Endothelial cell of umbilical vein (primary cell): ENCODE measurements at places on chromosomes 5 and 9.

DNA sequence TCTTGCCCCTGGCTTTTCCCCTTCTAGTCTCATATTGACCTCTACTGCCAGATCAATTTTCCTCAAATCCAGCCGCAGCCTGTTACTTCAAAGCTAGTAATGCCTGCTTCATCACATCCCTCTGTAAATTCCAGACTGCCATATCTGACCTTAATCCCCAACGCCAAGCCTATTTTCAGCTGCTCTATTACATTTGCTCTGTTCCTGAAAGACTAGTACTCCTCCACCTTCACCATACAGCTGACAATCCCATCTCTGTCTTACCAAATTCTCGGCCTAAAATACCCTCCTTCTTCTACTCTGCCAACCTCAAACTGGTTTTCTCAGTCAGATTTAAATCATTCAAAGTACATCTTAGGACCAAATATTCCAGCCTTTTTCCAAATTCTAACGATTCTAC, 420.2 kb downstream of the RAB3C start:
- no peaks in the 10 kb centered on the region for H3K4me1 ChIP-seq
- no peak for DNase-seq
- H3K27ac ChIP-seq, result no peak overlapping the region
- H3K36me3 ChIP-seq, result no peaks in the 10 kb centered on the region
- H3K27me3 ChIP-seq, result peaks cover 1% of the 10 kb centered on the region
- H3K4me3 ChIP-seq, result no peak overlapping the region

- H3K4me1 ChIP-seq, result no peaks in the 10 kb centered on the region
- no peak overlapping the region for H3K4me3 ChIP-seq
- H3K27me3 ChIP-seq, result peaks cover 7% of the 10 kb centered on the region
Observed at GRCh38 chr5:172466062-172466461, 11.7 kb upstream of the SH3PXD2B start.

- no peaks in the 10 kb centered on the region for H3K36me3 ChIP-seq
- no peaks in the 10 kb centered on the region for H3K27me3 ChIP-seq
- no peak overlapping the region for H3K27ac ChIP-seq
- DNase-seq, result no peak
Observed at GRCh38 chr5:178429156-178429468, 161.1 kb downstream of the COL23A1 start.

DNA sequence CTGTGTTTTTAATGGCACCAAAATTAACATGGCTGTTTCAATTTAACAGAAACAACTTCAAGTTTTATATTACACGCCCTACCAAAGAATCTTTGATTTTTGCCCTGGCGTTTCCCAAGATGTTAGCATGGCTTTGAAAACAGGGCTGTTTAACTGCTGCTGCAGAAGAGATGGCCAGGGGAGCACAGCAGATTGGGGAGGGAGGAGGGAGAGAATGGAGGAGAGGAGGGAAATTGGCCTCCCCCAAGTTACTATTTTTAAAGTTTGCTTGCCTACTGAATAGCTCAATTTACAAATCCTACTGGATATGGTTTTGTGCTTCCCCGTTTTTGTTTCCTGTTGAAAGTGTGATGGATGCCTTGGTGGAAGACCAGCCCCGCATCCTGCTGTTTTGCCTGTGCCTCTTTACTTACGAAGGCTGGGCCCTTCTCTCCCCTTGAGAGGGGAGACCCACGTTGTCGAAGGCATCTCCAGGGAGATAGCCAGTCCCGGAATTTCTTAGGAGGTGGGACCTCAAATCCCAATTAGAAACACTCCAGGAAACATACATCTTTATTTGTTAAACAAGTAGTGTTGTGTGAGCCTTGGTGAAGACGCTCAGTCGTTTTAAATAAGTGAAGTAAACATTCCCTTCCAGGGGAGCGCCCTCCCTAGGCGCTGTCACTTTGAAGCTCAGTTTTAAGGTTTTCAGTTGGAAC, 98.6 kb downstream of the AOPEP start:
- no peak for DNase-seq
- no peaks in the 10 kb centered on the region for H3K27me3 ChIP-seq
- H3K36me3 ChIP-seq, result no peaks in the 10 kb centered on the region
- no peak overlapping the region for H3K4me3 ChIP-seq
- H3K4me1 ChIP-seq, result peaks cover 14% of the 10 kb centered on the region

DNA sequence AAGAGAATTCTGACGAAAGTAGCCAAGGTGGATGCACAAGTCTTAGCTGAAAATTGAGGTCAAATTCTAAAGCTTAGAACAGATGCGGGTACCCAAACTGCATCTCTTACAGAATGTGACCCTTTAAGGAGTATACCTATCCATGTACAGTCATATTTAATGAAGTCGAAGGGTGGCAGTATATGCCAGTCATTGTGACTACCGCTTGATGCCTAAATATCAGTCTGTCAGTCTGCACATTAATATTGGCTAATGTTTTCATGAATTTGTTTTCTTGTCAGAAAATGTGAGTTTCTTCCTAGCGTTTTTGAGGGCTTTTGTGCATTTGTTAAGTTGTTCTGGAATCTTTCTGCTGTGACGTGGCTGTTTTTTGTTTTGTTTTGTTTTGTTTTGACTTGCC, 264.5 kb upstream of the ELAVL2 start:
- no peak overlapping the region for H3K27ac ChIP-seq
- H3K36me3 ChIP-seq, result no peaks in the 10 kb centered on the region
- H3K4me3 ChIP-seq, result no peak overlapping the region
- DNase-seq, result no peak
- H3K4me1 ChIP-seq, result no peaks in the 10 kb centered on the region

GRCh38 chr9:134455934-134456755, 129.9 kb downstream of the RXRA start:
- no peak overlapping the region for H3K4me3 ChIP-seq
- peak overlapping the region; percentile 99 for H3K27ac ChIP-seq
- no peaks in the 10 kb centered on the region for H3K36me3 ChIP-seq
- peaks cover 19% of the 10 kb centered on the region for H3K4me1 ChIP-seq
- DNase-seq, result peak; percentile 96

DNA sequence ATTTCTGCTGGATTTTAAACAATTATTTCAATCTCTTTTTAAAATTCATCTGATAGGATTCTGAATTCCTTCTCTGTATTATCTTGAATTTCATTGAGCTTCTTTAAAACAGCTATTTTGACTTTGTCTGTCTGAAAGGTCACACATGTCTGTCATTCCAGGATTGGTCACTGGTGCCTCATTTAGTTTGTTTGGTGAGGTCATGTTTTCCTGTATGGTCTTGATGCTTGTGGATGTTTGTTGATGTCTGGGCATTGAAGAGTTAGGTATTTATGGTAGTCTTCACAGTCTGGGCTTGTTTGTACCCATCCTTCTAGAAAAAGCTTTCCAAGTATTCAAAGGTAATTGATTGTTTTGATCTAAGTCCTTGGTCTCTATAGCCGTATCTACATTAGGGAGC, 39.1 kb downstream of the DENND4C start:
- H3K4me3 ChIP-seq, result no peak overlapping the region
- H3K4me1 ChIP-seq, result peaks cover 2% of the 10 kb centered on the region
- no peaks in the 10 kb centered on the region for H3K36me3 ChIP-seq
- no peak overlapping the region for H3K27ac ChIP-seq

DNA sequence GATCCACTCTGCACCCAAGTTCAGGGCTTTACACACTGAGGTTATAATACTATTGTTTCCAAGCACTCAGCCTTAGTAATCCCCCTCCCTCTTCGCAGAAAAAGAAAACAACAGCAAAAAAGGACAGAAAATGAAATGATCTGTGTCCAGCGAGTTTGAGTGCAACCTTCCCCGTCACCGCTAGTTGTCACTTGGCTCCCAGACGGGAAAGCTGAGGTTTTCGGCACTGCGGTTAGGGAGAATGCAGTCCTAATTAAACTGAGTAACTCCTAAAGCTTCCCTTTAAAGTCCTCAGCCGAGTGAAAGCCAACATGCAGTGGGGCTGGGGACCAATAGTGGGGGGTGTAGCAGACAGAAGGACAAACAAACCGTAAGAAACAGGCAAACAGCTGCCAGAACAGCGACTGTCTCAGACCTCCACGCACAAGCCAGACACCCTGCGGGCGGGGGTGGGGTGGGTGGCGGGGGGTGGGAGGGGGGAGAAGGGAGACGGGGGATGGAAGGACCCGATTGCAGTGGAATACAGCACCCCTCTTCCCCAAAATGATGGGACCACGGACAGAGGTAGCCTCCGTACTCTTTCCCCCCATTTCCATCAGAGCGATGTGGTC, 680 bp downstream of the GLRA1 start:
- H3K4me3 ChIP-seq, result no peak overlapping the region
- H3K27me3 ChIP-seq, result no peaks in the 10 kb centered on the region
- no peaks in the 10 kb centered on the region for H3K36me3 ChIP-seq
- H3K27ac ChIP-seq, result no peak overlapping the region
- no peak for DNase-seq
- H3K4me1 ChIP-seq, result no peaks in the 10 kb centered on the region

GRCh38 chr9:79237861-79238260, 333.9 kb upstream of the TLE4 start:
- no peaks in the 10 kb centered on the region for H3K4me1 ChIP-seq
- no peak for DNase-seq
- peaks cover 3% of the 10 kb centered on the region for H3K27me3 ChIP-seq

GRCh38 chr5:69209602-69210001, 20.2 kb downstream of the CENPH start:
- H3K4me3 ChIP-seq, result no peak overlapping the region
- H3K27me3 ChIP-seq, result no peaks in the 10 kb centered on the region
- no peak overlapping the region for H3K27ac ChIP-seq
- no peaks in the 10 kb centered on the region for H3K36me3 ChIP-seq

- no peaks in the 10 kb centered on the region for H3K36me3 ChIP-seq
- peaks cover 1% of the 10 kb centered on the region for H3K27me3 ChIP-seq
- peak overlapping the region; percentile 68 for H3K27ac ChIP-seq
Observed at GRCh38 chr9:83622433-83622938, 457 bp upstream of the IDNK start.

DNA sequence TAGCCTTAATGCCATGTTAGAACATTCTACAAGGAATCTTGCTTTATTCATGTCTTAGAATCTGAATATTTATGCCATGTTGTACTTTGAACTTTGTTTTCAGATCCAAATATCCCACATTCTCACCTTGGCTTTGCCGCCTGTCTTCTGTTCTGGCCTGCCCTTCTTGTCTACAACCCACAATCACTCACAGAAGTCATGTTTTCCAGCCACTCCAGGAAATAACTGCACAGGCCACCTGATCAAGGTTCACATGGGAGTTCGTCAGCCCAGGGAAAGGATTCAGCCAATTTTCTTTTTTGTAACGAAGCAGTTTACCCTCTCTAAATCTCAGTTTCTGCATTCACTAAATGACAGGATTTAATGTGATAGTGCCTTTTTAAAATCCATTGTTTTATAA, 70.5 kb downstream of the JAKMIP2 start:
- no peaks in the 10 kb centered on the region for H3K4me1 ChIP-seq
- no peaks in the 10 kb centered on the region for H3K36me3 ChIP-seq
- no peak overlapping the region for H3K27ac ChIP-seq
- no peak for DNase-seq
- H3K4me3 ChIP-seq, result no peak overlapping the region

GRCh38 chr5:38720554-38721361, 125.1 kb upstream of the OSMR start:
- no peaks in the 10 kb centered on the region for H3K36me3 ChIP-seq
- DNase-seq, result no peak
- no peaks in the 10 kb centered on the region for H3K4me1 ChIP-seq
- no peaks in the 10 kb centered on the region for H3K27me3 ChIP-seq

DNA sequence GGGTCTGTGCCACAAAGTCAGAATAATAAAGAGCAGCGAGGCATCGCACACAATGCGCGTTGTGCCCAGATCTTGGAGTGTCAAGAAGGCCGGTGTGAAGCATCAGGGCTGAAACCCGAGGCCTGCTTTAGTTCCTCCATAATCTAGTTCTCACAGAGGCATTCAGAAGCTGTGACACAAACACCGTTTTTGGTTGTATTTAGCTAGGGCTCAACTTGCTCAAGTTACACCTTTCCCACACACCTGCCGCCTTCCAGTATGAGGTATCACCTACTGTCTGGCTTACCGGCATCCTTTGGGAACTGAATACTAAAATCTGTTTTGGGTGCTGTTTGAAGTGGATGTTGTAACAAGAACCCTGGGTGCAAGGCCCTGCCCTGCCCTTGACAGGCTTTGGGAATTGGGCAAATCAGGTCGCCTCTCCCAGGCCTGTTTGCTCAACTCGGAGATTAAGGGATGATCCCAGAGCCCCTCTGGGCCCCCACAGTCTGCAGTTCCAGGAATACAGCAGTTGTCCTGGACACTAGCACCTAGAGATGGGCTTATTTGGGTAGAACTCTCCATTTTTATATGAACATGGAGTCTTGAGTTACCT, 27.0 kb downstream of the SLC25A25 start:
- peaks cover 40% of the 10 kb centered on the region for H3K4me1 ChIP-seq
- H3K36me3 ChIP-seq, result no peaks in the 10 kb centered on the region
- no peak overlapping the region for H3K4me3 ChIP-seq
- H3K27me3 ChIP-seq, result no peaks in the 10 kb centered on the region

- peak overlapping the region; percentile 36 for H3K27ac ChIP-seq
- peaks cover 42% of the 10 kb centered on the region for H3K36me3 ChIP-seq
- peak; percentile 86 for DNase-seq
- H3K4me3 ChIP-seq, result no peak overlapping the region
- H3K4me1 ChIP-seq, result peaks cover 21% of the 10 kb centered on the region
Observed at GRCh38 chr5:151037561-151038411, 17.4 kb downstream of the GPX3 start.

GRCh38 chr5:6730407-6730806, 17.2 kb downstream of the TENT4A start:
- peaks cover 41% of the 10 kb centered on the region for H3K4me1 ChIP-seq
- DNase-seq, result no peak
- peaks cover 3% of the 10 kb centered on the region for H3K36me3 ChIP-seq
- no peak overlapping the region for H3K4me3 ChIP-seq
- no peak overlapping the region for H3K27ac ChIP-seq

GRCh38 chr5:32446630-32447029, 2.1 kb upstream of the ZFR start:
- peaks cover 23% of the 10 kb centered on the region for H3K4me1 ChIP-seq
- H3K27me3 ChIP-seq, result no peaks in the 10 kb centered on the region
- H3K4me3 ChIP-seq, result no peak overlapping the region
- no peak for DNase-seq

GRCh38 chr9:119255116-119255515, 114.1 kb downstream of the BRINP1 start:
- no peaks in the 10 kb centered on the region for H3K36me3 ChIP-seq
- no peak overlapping the region for H3K4me3 ChIP-seq
- DNase-seq, result no peak
- H3K4me1 ChIP-seq, result no peaks in the 10 kb centered on the region
- no peak overlapping the region for H3K27ac ChIP-seq

DNA sequence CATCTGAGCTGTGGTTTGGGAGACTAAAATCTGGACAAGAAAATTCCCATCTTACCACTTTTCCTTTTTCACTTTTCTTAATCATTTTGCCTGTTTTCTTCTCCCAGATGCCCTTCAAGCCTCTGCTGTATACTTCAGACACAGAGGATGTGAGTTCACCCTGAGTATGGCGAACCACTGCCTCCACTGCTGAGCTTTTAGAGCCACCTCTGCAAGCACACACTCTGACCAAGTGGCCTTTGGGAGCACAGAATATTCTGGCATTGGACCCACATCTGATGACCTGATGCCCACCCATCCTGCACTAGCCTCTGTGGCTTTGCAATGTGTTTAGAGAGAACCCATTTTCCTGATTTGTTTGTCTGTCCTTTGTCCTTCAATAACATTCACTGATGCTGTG, 32.5 kb downstream of the TERT start:
- H3K27ac ChIP-seq, result no peak overlapping the region
- H3K36me3 ChIP-seq, result no peaks in the 10 kb centered on the region
- H3K27me3 ChIP-seq, result no peaks in the 10 kb centered on the region
